ENCODE measurements at places on chromosomes 2 and 18. TPM values are rescaled to one million over a fixed set of nuclear protein-coding genes. Genes with fewer than 3 reads are reported as not detected.

Gene RAB6C
- not detected for total RNA-seq

Gene IL36RN
- 11.6 TPM for total RNA-seq

Gene GALNT1
- 97.1 TPM for total RNA-seq

Gene DLX1
- not detected for total RNA-seq

Gene INHA
- not detected for total RNA-seq

Gene ARHGAP15
- not detected for total RNA-seq

Gene EFHD1
- 0.21 TPM for total RNA-seq

Gene AP1S3
- total RNA-seq = 75.5 TPM

Gene KCNK3
- not detected for total RNA-seq

Gene CPO
- not detected for total RNA-seq

Gene SCYGR4
- total RNA-seq = not detected

Gene RASGRP3
- total RNA-seq = 0.19 TPM

Gene ANKRD44
- total RNA-seq = 1.3 TPM

All from airway epithelial cell (primary cell).